ENCODE measurements at places on chromosomes 13 and 19. TPM values are rescaled to one million over a fixed set of nuclear protein-coding genes. Genes with fewer than 3 reads are reported as not detected.

LGALS4 gene
- total RNA-seq = not detected

DNA sequence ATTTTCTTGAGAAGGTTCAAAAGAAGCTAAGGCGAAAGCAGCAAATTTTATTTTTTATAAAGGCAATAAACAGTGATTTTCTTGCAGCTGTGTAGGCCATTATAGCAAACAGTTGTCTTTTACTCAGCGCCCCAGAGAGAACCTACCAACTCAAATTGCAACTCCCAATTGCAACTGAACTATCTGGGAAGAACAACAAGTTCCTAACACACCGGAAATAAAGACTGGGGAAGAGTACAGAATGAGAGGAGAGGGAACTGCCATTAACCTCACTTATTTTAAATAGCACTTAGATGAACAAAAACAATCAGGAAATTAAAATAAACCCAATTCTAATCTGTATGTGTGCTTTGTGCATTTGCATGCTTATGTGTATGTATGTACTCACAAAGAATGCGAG lies 171.1 kb downstream of the KCTD12 start:
- peak; percentile 46 for DNase-seq

FCAR gene
- not detected for total RNA-seq

ZSWIM9 gene
- total RNA-seq = 2.9 TPM

DNA sequence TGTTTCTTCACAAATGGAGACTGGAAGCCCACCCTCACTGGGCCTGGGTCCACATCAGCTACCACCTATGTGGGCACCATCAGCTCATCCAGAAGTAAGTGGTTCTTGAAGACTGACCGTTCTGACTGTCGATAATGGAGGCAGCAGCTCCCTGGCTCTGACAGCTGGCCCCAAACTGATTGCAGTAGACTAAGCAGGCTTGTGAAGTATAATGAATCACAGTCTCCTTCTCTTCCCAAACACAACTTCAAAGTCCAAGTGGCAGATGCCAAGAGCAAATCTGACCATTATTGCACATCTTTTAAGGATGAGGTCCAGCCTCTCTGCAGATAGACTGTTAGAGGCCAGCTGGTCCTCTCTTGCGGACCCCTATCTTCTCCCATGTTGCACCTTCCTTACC lies 574.4 kb upstream of the KLF12 start:
- no peak for DNase-seq

DNA sequence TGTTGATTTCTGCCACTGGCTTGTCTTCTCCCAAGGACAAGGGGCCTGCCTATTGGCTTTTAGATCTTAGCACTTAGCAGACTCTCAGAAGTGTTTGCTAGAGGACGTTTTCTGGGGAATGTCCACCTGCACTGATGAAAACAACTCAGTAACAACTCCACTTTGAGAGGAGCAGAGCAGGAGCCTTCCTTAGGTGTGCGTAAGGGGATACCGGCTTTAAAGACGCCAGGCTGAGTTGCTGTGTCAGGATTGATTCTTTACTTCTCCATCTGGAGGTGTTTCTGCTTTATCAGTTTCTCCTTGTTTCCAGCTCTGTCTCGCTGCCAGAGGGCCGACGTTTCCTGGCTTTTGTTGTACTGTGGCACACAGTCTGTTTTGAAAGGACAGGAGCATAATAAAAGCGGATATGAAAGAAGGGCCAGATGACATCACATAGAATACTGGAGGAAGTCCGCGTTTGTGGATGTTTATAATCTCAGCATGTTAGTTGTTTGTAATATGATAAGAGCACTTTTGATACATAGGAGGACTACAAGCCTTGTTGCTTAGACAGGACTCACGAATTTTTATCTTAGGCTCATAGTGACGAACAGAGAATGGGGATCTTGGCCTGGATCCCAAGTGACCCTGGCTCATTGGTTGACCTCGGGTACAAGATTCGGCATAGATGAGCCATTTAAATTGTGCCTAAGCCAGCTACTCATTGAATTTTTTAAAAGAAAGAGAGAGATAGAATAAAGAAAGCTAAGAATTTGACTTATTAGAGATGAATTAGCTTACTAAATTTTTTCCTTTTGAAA lies 34.6 kb downstream of the COL4A2 start:
- DNase-seq = no peak

ASPDH gene
- not detected for total RNA-seq

DNA sequence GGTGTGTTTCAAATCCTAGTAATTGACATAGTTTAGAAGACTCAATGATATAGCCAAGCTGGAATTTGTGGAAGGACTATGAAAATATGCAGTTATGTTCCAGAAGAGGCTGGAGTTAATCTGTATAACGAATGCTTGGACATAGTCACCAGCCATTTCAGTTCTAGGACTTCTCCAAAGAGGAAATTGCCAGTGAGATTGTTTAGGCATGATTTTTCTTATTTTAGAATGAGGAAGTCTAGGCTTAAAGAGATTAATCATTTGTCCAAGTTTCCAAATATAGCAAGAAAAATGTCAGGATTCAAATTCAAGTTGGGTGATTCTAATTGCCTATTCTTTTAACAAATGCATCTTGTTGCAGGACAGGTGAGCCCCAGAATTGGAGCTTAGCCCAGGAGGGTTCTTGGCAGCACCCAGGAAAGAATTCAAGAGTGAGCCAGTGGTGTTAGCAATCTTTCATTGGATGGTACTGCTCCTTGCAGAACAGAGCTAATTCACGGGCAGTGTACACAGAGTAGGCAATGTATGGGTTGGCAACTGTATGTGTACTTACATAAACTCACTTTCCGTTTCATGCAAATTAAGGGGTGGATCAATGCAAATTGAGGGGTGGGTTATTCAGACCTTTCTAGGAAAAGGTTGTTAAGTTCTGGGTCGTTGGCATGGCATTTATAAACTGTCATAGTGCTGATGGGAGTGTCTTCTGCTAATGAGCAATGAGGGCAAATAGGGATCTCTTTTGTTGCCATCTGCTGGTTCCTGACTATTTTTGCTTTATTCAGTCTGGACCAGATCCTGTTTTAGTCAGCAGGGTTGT lies 763.1 kb upstream of the SLITRK1 start:
- peak; percentile 46 for DNase-seq

DNA sequence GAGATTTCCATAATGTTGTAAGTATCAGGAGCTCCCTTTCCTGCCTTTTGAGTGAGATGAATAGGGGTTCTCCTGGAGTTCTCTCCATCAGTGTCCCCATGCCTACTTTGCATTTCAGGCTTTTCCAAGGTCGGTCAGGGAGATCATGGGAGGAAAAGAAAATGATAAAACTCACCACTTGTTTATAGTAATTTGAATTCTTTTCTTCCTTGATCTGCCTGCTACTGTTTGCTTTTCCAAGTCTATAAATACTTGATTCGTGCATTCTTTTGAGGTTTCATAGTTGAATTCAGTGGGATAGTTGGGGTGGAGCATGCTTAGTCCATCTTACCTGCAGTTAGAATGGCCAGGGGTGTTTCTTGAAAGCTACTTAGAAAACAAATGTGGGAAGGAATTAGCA lies 51.5 kb downstream of the PCCA start:
- DNase-seq = no peak
